Posterior vena cava (tissue), 2 donors: ENCODE measurements at places on chromosomes 16 and 17.

DNA sequence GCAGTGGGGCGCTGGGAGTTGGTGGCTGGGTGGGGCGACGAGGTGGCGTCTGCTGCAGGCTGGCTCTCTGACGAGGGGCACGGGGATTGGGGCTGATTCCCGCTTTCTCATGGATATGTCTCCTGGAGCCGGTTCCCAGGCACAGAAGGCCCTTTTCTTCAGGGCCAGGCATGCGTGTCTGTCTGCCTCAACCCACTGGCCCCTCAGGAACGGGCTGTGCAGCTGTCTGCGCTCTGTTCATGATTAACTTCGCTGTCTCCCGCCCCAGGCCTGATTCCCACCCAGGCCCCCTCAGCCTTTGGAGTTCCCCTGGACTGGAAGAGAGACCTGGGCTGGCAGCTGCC is 53.1 kb downstream of the RAP1GAP2 start:
- DNase-seq, result no peak

- no peak for DNase-seq
These were observed 32.1 kb downstream of the ABR start for GRCh38 chr17:1147664-1148063.

GRCh38 chr17:34412965-34413441 is 50.0 kb upstream of the CCL1 start:
- DNase-seq, result no peak

DNA sequence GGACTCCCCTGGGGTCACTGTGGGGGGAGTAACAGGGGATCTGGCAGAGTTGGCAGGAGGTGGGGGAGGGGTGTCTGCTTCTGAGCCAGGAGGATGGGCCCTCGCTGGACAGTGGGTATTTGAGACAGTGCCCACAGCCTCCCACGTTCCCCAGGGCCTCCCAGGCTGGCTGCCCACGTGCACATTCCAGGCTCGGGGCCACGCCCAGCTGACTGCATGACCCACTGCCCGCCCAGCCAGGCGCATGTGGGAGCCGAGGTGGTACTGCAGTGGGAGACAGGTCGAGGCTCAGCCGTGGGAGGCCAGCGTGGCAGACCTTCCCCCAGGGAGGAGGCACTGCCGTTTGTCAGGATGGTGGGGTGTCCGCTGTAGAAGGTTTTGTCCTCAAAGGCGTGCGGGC is 38.8 kb downstream of the BAHCC1 start:
- no peak for DNase-seq

GRCh38 chr16:73145166-73145880 is 97.4 kb upstream of the ZFHX3 start:
- DNase-seq, result no peak

GRCh38 chr16:10579965-10580882 is at the start of gene EMP2:
TSS of gene EMP2 (minus strand) at chr16:10580598. CDS start at chr16:10547617, 32,981 bp downstream.
- DNase-seq, result peak; percentile 93

- DNase-seq, result no peak
These were observed 20.7 kb downstream of the PIK3R6 start for GRCh38 chr17:8846768-8847211.

DNA sequence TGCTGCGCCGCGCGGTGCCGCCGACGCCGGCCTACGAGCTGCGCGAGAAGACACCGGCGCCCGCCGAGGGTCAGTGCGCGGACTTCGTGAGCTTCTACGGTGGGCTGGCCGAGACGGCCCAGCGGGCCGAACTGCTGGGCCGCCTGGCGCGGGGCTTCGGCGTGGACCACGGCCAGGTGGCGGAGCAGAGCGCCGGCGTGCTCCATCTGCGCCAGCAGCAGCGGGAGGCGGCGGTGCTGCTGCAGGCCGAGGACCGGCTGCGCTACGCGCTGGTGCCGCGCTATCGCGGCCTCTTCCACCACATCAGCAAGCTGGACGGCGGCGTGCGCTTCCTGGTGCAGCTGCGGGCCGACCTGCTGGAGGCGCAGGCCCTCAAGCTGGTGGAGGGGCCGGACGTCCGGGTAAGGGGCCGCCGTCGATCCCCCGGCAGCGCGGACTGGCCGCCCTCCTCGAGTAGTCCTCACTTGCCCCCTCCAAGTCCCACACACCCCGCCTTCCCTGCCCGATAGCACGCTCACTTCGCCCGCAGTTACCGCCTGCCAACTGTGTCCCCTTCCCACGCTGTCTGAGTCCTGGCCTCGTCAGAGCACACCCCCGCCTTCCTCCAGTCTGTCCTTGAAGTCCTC is 470 bp downstream of the MLYCD start:
- peak; percentile 87 for DNase-seq

DNA sequence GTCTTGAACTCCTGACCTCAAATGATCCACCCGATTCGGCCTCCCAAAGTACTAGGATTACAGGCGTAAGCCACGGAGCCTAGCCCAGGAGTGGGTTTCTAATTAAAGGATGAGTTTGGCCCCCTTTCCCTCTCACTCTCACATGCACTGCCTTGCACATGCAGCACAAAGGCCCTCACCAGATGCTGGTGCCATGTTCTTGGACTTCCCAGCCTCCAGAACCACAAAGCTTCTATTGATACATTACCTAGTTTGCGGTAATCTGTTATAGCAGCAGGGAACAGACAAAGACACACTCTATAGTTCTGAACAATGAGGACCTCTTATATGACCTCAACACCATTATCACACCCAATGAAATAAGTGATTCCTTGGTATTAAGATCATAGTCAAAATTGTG is 17.9 kb upstream of the ITGAD start:
- DNase-seq, result no peak

DNA sequence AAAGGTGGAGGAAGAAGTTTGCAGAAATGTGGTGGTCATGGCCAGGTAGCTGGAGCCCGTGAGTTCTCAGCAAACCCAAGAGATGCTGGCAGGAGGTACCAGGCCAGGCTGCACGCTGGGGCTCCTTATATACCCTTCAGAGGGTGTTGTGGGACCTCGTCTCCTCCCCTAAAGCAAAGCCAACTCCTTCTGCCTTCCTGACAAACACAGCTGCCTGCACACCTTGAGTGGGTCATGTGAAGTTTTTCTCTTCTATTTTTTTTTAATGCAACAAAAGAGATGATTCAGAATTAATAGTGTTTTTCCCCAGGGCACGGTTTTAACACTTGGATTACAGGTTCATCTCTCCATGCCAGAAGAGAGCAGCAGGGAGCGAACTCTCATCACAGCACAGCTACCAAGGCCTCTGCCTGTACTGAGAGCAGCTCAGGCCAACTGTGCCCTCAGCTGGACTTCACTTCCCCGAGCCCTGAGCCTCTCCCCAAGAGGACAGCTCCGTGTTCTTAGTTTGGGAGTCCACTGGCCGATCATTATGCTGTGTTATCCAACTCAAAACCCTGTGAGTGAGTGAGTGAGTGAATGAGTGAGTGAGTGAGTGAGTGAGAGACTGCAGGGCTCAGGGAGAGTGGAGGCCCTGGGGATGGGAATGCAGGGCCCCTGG is at the start of gene KRT15:
Gene KRT15, minus strand, starts transcription at position 102 of the 661 bp plus-strand sequence. Its CDS starts 63 bp downstream, at position 39.
- no peak for DNase-seq

DNA sequence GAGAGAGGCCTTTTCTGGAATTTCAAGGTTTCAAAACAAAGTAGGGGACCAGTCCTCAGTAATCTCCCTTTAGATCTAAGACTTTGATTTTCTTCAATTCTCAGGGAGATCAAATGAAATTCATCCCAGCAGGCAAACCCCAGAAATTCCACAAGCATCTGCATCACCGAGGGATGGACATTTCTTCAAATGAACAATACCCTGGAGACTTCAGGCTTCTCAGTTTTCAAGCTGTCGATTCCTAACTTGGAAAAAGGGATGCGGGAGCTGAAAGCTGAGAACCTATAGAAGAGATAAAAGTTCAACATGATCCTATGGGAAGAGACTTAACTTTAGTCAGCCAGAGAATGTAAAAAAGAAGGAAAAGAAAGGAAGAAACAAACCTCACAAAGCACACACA is 296.9 kb upstream of the CDH5 start:
- DNase-seq, result no peak

GRCh38 chr17:32777436-32777835 is 99.5 kb downstream of the MYO1D start:
- no peak for DNase-seq

DNA sequence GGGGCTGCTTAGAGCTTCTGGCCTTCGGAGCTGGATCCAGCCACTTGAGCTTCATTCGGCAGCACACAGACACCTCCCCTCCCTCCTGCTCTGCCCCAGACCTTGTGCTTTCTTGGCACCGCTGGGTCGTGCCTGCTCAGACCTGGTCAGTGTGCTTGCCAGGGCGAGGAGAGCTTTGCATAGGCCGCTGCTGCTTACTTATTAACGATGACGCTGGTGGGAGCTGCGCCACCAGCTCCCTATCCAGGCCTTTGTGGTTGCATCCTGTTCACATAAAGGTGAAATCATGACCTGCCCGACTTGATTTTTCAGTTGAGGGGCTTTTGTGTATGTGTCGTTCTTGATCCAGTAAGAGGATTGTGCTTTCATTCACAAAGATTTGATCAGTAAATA is 101.1 kb downstream of the MSI2 start:
- DNase-seq, result no peak

- no peak for DNase-seq
These were observed 99.9 kb upstream of the FAM20A start for GRCh38 chr17:68701046-68701445.

GRCh38 chr17:40316571-40317344 is 7.8 kb downstream of the RARA start:
- DNase-seq, result peak; percentile 88

- peak; percentile 72 for DNase-seq
These were observed 47.8 kb upstream of the IRF8 start for GRCh38 chr16:85851034-85851785.

DNA sequence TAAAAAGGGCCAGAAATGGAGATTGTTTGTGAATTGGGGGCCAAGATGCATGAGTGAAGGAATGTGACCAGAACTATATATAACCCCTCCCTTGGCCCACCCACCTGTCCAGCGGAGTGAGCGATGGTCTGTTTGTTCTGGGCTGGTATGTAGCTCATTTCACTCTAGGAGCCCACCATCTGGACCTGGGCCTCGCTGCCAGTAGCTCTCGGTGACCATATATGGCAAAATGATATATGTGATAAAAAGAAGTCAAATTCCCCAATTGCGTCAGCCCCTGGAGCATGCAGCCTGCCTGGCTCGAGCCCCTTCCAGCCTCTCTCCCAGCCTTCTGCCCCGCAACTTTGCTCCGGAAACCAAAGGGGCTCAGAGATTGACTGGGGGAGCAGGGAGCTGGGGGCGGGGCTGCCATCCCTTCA is 47.3 kb downstream of the CCDC42 start:
- peak; percentile 86 for DNase-seq
